ENCODE measurements at places on chromosomes 2 and 18. TPM values are rescaled to one million over a fixed set of nuclear protein-coding genes. Genes with fewer than 3 reads are reported as not detected.

DNA sequence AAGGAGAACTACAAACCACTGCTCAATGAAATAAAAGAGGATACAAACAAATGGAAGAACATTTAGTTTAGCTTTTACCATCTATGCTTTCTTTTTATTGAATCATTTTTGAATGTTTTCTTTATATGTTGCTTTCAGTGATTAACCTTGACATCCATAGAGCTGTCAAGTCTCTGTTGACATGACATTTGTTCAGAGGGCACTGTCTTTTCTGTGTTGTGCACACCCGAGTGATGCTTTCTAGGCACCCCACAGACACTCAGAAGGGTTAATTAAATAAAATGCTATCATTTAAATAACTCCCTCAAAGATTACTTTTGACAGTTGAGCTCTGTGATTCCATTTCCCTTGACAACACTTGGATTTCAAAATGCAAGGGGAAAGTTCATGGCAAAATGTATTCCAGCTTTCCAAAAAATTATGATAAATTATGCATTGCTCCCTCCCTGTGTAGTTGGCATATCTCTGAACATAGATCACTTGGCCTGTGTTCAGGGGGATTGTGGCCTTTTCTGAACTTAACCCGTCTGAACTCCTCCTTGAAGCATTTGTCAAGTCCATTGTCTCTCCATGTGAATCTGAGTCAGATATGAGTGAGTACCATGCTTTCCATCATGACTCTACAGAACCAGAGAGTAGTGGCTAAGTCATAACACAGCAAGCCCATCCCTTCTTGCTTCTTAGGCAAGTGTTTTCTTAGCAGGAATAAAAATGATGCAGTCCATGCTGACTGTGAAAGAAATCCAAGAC lies 372.6 kb downstream of the RPRM start:
- no peak for DNase-seq

GRCh38 chr18:22698711-22699110 lies 234.4 kb upstream of the RBBP8 start:
- DNase-seq, result no peak

GRCh38 chr18:51153659-51154371 lies 43.7 kb downstream of the MEX3C start:
- no peak for DNase-seq

- no peak for DNase-seq
Observed at GRCh38 chr2:212913640-212914306, 237.6 kb downstream of the IKZF2 start.

- DNase-seq, result no peak
Observed at GRCh38 chr2:166332106-166332505, 43.6 kb downstream of the SCN9A start.

Gene MRO
- 1.9 TPM for total RNA-seq

Gene CYP26B1
- 1.1 TPM for total RNA-seq
